ENCODE measurements at places on chromosomes 3 and 15.

- no peak for DNase-seq
Observed at GRCh38 chr15:81830520-81830919, 215.3 kb downstream of the MEX3B start.

DNA sequence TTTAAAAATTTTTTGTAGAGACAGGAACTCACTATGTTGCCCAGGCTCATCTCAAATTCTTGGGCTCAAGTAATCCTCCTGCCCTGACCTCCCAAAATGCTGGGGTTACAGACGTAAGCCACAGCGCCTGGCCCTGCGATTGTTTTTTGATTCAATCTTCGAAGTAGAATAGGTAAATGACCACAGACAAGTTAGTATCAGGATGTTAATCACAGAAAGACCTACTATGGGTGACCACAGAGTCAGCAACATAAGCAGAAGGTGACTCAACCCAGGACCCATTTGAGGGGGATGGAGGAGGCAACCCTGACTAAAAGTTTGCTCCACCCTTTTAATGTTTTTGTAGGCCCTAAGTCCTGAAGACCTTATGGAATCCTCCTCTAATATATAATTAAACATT is 10.0 kb upstream of the USP3 start:
- DNase-seq: no peak

DNA sequence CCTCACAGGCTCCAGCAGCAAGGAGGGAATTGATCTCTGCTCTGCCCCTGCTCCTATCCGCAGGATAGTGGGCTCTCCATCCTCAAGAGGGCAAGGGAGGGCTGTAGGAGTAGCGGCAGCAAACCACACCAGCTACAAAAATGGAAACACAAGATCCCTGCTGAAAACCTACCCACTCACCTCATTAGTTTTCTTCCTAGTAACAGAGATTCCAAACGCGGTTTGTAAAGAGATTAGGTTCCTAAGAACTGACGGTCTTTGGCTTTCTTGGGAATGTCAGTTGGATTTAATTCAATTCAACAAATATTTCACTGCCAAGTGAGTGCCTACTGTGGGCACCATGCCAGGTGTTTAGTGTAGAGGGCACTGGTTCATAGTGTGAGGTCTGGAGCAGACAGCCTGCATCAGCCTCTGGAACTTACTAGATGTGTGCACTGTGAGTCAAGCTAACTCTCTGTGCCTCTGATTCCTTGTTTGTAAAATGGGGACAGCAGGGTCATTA is 84.7 kb downstream of the MRPL46 start:
- DNase-seq: no peak

DNA sequence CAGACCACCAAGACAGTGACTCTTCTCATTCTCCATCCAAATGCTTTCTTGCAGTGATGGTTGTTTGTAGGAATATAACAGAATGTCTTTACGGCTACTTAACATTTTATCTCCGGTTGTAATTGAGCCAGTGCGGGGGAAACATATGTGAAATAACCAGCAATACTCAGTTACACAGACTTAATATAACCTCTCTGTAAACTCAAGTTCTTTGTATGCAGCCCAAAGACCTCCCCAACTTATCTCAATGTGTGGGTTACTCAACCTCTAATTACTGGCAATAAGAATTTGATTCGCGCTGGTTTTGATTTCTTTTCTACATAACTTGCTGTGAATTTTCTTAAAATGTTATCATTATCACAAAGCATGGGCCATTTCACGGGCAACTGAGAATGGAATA is 250.6 kb downstream of the TAFA4 start:
- no peak for DNase-seq

Data from fibroblast of skin of right quadriceps (primary cell).